ENCODE measurements at places on chromosomes 3 and 15.

GRCh38 chr15:92687746-92688145, 32.2 kb upstream of the FAM174B start:
- no peak for DNase-seq

GRCh38 chr15:87549296-87549695, 707.2 kb downstream of the NTRK3 start:
- no peak for DNase-seq

DNA sequence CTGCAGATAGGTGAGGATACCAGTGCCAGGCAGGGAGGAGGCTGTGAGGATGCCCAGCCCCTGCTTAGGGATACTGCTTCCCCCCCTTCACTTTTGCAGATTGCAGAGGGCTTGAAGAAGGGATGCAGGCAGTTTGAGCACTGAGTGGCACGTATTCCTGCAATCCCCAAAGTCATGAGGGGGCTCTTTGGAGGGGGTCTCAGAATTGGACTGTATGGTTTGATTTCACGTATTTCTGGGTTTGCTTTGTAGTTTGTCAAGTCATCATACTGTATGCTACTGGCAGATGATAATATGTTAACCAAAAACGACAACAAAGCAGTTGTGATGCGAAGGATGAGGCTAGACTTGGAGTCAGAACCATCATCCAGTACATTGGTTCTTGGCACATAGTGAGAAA, 28.1 kb downstream of the CHST14 start:
- no peak for DNase-seq

GRCh38 chr3:148981273-148981672, 10.1 kb upstream of the GYG1 start:
- DNase-seq = no peak

- no peak for DNase-seq
Observed at GRCh38 chr15:67472957-67473356, 48.0 kb upstream of the C15orf61 start.

GRCh38 chr3:143249014-143249413, 129.4 kb downstream of the CHST2 start:
- DNase-seq = no peak

DNA sequence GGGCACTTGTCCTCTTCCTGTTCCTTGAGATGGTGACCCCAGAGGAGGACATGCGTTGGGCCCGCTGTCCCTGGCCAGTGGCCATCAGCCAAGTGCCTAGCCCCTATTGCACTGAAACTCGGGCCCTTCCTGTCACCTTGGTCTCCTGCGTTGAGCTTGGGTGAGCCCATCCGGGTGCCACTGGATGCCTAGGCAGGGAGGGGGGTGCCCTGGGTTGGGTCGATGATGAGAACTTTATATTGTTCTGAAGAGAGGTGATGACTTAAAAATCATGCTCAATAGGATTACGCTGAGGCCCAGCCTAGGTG, 221.8 kb downstream of the SNRPN start:
- no peak for DNase-seq

GRCh38 chr15:70505411-70505919, 257.9 kb downstream of the UACA start:
- DNase-seq = no peak

GRCh38 chr3:8416965-8417364, 84.7 kb upstream of the LMCD1 start:
- DNase-seq = no peak

DNA sequence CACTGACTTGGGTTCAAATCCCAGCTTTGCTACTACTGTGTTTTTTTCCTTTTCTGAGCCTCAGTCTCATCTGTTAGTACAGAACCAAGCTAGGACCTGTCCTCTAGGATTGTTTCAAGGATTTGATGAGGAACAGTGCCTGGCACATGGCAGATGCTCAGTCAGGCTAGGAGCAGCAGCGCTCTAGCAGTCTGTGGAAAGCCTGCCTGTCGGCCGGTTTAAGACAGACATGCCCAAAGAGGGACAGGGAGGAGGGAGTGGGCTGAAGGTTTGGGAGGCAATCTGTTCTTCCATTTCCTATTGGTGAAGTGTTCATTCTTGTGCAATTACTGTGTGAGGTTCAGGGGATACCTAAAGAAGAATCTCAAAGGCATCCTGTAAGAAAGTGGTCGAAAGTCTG, 35.1 kb upstream of the RGMA start:
- no peak for DNase-seq

GRCh38 chr15:82552861-82553260, 12.6 kb upstream of the RPS17 start:
- no peak for DNase-seq

GRCh38 chr3:49427586-49427985, 1.5 kb downstream of the NICN1 start:
- no peak for DNase-seq

GRCh38 chr15:99414755-99415731, 150.7 kb upstream of the MEF2A start:
- DNase-seq = no peak

GRCh38 chr3:28575746-28576613, 227.4 kb upstream of the AZI2 start:
- DNase-seq = peak; percentile 42

DNA sequence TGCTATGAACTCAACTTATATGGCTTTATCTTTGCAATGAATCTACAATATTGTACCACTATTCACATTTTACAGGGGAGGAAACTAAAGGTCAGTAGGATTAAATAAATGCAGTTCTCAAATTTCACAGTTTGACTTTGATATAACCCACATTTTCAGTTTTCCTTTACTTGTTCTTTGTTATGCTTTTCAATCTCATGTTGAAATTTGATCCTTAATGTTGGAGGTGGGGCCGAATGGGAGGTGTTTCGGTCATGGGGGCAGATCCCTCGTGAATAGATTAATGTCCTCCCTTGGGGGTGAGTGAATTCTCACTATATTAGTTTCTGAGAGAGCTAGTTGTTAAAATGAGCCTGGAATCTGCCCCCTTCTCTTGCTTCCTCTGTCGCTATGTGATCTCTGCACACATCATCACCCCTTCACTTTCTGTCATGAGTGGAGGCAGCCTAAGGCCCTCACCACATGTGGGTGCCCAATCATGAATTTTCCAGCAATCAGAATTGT, 44.7 kb downstream of the CD200 start:
- no peak for DNase-seq

DNA sequence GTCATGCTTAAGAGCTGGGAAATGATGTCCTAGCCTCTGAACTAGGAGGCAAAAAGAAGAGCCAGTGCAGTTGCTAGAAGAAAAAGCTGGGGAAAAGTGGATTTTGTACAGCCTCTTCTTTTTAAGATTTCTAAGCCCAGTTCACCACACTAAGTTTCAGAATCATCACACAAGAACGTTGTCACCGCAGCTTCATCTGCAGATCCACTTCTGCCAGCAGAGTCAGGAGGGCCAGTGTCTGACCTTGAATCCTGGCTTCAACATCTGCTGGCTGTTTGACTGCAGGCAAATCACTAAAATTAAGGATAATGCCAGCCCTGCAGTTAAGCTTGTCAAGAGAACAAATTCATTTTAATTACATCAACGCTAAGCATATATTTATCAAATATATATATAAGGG, 36.2 kb downstream of the HDC start:
- DNase-seq = no peak

DNA sequence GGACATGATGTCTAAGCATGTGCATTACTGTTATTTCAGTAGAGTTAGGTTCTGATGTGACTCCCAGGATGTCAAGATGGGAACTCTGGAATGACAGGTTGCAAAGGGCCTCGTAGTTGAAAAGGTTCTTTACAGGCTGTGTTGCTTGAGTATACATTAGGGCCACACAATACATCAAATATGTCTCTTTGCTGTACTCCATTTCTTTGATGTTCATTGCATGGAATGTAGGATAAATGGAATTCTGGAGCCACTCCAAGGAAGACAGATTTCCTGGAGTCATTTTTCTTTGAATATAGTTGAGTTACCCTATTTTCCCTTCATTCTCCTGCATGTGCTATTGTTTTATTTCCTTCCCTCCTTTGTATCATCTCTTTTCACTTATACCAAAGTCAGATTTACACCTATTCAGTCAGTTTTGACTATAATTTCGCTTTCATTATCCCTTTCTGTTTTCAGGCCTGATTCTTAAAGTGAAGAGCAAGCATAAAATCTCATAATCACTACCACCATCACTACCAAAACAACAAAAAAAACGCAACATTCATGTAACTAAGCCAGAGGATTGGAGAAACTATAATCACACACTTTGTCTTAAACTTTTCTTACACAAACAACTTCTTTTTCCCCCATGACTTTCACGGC, 61.2 kb upstream of the PTX3 start:
- no peak for DNase-seq

GRCh38 chr3:66747696-66748095, 246.9 kb upstream of the LRIG1 start:
- DNase-seq = no peak

DNA sequence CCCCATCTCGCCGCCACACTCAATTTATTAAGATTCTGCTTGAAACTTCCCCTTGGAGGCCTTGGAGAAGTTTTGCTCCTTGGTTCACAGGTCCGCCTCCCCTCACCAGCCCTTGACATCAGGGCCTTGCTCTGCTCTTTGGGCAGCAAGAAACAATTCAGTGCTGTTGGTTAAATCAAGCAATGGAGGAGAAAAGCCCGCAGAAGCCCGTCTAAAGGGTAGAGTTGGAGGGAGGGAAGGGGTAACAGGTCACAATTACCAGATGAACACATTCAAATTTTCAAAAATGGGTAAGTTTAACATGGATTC, 429 bp downstream of the PARP9 start:
- no peak for DNase-seq

DNA sequence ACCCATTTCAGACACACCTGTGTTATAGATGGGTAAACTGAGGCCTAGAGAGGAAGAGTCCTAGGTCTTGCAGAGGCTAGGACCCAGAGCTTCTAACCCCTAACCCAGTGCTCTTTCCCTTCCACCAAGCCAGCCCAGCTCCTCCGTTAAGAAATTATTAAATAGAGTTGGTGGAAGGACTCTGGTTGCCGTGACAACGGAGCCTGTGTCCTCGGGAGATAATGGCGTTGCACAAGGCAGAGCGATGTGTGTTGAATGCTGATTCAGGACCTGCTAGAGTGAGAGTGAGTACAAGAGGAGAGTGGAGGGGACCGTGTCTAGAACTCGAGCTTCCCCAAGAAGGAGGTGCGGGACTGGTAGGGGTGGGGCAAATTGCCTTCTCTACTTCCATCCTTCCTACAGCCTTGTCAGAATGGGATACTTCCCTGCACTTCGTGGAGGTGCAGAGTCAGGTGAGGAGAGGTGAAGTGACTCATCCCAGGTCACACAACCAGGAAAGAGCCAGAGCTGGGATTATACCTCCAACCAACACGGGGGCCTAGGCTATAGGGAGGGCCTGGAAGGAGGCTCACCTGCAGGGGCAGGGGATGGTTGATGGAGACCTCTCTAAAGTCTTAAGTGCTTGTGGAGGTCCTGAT, 8.6 kb downstream of the SLC6A1 start:
- no peak for DNase-seq

- no peak for DNase-seq
Observed at GRCh38 chr3:112319516-112320276, 13.3 kb upstream of the CD200 start.

GRCh38 chr3:88298189-88298588, 148.4 kb downstream of the C3orf38 start:
- DNase-seq = no peak

DNA sequence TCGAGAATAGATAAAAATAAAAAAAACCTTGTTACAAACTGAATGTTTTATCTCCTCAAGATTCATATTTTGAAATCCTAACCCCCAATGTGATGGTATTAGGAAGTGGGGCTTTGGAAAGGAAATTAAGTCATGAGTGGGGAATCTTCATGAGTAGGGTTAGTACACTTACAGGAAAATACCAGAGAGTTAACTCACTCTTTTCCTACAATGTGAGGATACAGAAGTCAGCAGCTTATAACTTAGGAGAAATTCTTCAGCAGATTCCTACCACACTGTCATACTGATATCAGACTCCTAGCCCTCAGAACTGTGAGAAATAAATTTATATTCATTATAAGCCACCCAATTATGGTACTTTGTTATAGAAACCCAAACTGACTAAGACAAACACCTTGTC, 453.1 kb downstream of the GBE1 start:
- DNase-seq = no peak

GRCh38 chr3:108719178-108719806, 37.9 kb downstream of the RETNLB start:
- DNase-seq = no peak

GRCh38 chr3:37136067-37136466, 38.3 kb downstream of the LRRFIP2 start:
- no peak for DNase-seq

All from NCI-H1092 (cell line).